ENCODE measurements at places on chromosomes 3 and 15. TPM values are rescaled to one million over a fixed set of nuclear protein-coding genes. Genes with fewer than 3 reads are reported as not detected.

GRCh38 chr3:105246536-105246935 is 120.2 kb upstream of the ALCAM start:
- no peaks in the 10 kb centered on the region for H3K27me3 ChIP-seq
- H3K4me1 ChIP-seq = no peaks in the 10 kb centered on the region
- H3K27ac ChIP-seq = no peak overlapping the region
- no peak for DNase-seq

GRCh38 chr3:185712337-185712736 is 112.5 kb downstream of the IGF2BP2 start:
- peak overlapping the region; percentile 62 for H3K27ac ChIP-seq
- no peak for DNase-seq
- no peaks in the 10 kb centered on the region for H3K27me3 ChIP-seq
- H3K4me3 ChIP-seq = no peak overlapping the region
- no peaks in the 10 kb centered on the region for H3K36me3 ChIP-seq

DNA sequence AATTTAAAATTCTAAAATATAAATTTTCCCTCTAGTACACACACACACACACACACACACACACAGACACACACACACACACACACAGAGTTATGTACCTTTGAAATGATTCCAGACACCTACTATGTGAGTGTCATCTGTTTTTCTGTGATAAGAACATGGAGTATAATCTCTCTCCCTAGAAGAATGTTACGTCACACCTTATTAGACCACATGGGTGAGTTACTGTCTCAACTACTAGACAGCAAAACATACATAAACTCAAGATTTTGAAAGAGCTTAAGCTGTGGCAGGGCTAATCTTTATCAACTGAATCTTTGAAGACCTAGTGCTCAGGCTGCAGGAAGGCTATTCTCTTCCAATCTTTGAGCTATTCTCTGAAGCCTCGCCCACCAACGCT is 385.9 kb upstream of the BCHE start:
- H3K27me3 ChIP-seq = no peaks in the 10 kb centered on the region
- no peak overlapping the region for H3K27ac ChIP-seq
- H3K4me3 ChIP-seq = no peak overlapping the region
- H3K4me1 ChIP-seq = no peaks in the 10 kb centered on the region
- H3K36me3 ChIP-seq = no peaks in the 10 kb centered on the region
- no peak for DNase-seq

- no peaks in the 10 kb centered on the region for H3K4me1 ChIP-seq
- no peak overlapping the region for H3K4me3 ChIP-seq
- H3K27ac ChIP-seq = no peak overlapping the region
- no peaks in the 10 kb centered on the region for H3K36me3 ChIP-seq
These were observed 2.7 kb downstream of the SLC6A20 start for GRCh38 chr3:45793482-45794176.

- no peaks in the 10 kb centered on the region for H3K27me3 ChIP-seq
- H3K4me1 ChIP-seq = no peaks in the 10 kb centered on the region
- H3K27ac ChIP-seq = no peak overlapping the region
- H3K4me3 ChIP-seq = no peak overlapping the region
- DNase-seq = no peak
These were observed 15.3 kb downstream of the TMEM108 start for GRCh38 chr3:133053532-133053931.

DNA sequence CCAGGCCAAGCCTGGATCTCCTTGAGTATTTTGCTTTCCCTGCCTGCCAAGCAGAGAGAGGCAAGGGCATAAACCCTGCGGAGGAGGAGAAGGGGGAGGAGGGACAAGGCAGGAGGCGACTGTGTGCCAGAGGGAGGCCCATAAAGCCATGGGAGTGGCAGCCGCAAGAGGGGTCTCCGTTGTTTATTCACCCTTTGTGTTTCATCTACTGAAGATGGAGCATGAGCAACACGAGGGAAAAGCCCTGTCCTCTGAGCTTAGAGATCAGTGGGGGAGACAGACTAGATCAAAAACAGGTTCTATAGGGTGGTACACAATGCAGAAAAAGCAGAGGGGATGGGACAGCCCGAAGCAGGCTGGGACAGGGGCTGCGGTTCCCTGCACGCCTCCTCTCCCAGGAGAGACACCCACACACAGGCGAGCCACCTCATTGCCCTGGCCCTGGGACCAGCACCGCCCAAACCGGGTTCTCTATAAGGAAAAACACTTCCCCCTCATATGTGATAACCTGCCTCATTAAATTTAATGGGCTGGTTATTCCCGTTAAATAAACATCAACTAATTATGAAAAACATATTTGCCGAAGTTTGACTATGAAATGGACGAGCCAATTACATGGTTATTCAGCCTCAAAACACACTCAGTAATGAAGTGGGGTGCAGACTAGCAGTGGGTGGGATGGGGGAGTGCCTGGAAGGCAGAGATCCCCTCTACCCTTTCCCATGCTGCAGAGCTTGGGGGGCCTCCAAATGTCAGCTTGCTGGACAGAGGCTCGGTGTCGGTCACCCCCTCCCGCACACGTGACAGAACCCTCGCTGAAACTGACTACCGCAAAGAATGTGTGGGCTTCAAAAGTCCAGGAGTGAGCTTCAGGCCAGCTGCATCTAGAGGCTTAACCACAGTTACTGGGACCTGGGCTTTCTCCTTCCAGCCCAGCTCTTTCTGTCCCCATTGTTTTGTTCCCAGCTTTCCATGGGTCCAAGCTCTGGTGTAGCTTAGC is 14.2 kb upstream of the PLXNA1 start:
- H3K4me1 ChIP-seq = peaks cover 15% of the 10 kb centered on the region
- H3K4me3 ChIP-seq = no peak overlapping the region
- no peak for DNase-seq
- no peak overlapping the region for H3K27ac ChIP-seq
- no peaks in the 10 kb centered on the region for H3K36me3 ChIP-seq
- H3K27me3 ChIP-seq = peaks cover 6% of the 10 kb centered on the region

DNA sequence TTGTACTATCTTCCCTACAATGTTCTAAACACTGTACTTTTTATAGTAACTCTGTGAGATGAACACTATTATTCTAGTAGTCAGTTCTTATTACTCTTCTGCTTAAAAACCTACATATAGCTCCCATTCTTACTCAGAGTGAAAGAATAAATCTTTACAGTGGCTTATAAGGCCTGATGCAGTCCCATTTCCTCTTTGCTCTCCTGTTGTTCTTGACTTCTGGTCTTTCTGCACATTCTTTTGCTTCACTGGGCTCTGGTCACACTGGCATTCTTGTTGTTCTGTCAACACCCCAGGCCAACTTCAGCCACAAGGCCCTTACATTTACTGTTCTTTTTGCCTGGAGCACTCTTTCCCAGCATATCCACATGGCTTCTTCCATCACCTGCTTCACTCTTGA is 58.2 kb upstream of the TP63 start:
- no peak for DNase-seq
- no peaks in the 10 kb centered on the region for H3K36me3 ChIP-seq
- no peak overlapping the region for H3K4me3 ChIP-seq
- no peaks in the 10 kb centered on the region for H3K4me1 ChIP-seq

- no peak overlapping the region for H3K27ac ChIP-seq
- H3K36me3 ChIP-seq = no peaks in the 10 kb centered on the region
- no peaks in the 10 kb centered on the region for H3K27me3 ChIP-seq
- H3K4me1 ChIP-seq = no peaks in the 10 kb centered on the region
These were observed 461.3 kb downstream of the MCTP2 start for GRCh38 chr15:94692710-94693109.

The CCR3 gene
- not detected for total RNA-seq

All from HepG2 (cell line).